ENCODE measurements at places on chromosomes 7 and 10.

GRCh38 chr7:112143136-112143535 lies 63.1 kb downstream of the DOCK4 start:
- DNase-seq, result no peak

- DNase-seq, result no peak
Measured at GRCh38 chr10:95461611-95462010, 99.6 kb downstream of the SORBS1 start.

- peak; percentile 47 for DNase-seq
Measured at GRCh38 chr10:34017281-34017680, 682.8 kb upstream of the NRP1 start.

- DNase-seq, result no peak
Measured at GRCh38 chr10:112926906-112927688, 22.9 kb upstream of the TCF7L2 start.

GRCh38 chr10:132640326-132641125 lies 102.9 kb downstream of the INPP5A start:
- no peak for DNase-seq

GRCh38 chr7:88167223-88167622 lies 52.6 kb downstream of the SRI start:
- peak; percentile 13 for DNase-seq

- peak; percentile 39 for DNase-seq
Measured at GRCh38 chr7:27453702-27454405, 208.8 kb downstream of the HIBADH start.

DNA sequence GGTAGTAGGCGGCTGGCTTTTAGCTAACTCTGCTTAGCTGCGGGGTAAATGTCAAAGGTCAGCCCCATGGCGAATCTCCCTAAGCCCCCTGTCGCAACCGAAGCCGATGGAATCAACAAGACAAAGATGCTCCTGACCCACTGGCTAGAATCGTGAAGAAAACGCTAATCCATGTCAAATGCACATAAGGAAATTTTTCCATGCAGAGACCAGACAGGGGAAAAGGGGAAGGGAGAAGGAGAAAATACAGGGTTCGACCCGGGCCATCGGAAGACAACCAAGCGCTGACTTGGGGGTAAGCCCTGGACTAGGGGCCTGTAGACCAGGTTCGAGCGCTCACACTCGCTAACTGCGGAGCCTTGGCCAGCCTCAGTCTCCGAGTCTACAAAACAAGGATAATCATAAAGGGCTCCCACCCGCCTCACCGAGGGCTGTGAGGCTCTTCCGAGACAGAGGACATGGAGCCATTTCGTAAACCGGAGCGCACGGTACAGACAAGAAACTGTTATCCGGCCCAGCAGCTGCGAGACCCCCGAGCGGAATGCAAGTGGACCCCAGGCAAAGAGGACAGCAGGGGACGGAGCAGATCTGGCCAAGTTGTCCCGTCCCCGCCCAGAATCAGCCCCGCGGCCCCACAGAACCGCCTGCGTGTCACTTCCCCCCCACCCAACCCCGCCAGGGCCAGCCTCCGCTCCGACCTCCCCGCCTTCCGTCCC lies 507 bp downstream of the SAR1A start:
- DNase-seq, result peak; percentile 47

DNA sequence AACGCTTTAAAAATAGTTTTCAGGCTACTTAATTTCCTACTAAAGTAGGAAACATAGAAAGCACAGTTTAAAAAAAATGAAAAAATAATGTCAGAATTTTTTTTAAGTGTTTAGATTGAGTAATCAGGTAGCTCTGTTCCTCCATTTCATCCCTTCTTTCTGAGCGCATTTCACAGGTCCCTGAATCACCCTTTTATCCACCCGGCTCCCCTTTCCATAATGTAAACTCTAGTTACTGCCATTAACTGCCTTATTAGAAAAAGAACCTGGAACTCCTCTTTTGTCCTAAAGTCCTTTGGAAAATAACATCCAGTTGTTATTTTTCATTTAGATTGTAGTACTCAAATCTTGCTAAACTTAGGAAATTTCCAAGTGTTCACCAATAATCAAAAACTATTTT lies 5.8 kb downstream of the KCND2 start:
- DNase-seq, result no peak

GRCh38 chr7:64807731-64808365 lies 13.6 kb downstream of the ZNF138 start:
- no peak for DNase-seq

DNA sequence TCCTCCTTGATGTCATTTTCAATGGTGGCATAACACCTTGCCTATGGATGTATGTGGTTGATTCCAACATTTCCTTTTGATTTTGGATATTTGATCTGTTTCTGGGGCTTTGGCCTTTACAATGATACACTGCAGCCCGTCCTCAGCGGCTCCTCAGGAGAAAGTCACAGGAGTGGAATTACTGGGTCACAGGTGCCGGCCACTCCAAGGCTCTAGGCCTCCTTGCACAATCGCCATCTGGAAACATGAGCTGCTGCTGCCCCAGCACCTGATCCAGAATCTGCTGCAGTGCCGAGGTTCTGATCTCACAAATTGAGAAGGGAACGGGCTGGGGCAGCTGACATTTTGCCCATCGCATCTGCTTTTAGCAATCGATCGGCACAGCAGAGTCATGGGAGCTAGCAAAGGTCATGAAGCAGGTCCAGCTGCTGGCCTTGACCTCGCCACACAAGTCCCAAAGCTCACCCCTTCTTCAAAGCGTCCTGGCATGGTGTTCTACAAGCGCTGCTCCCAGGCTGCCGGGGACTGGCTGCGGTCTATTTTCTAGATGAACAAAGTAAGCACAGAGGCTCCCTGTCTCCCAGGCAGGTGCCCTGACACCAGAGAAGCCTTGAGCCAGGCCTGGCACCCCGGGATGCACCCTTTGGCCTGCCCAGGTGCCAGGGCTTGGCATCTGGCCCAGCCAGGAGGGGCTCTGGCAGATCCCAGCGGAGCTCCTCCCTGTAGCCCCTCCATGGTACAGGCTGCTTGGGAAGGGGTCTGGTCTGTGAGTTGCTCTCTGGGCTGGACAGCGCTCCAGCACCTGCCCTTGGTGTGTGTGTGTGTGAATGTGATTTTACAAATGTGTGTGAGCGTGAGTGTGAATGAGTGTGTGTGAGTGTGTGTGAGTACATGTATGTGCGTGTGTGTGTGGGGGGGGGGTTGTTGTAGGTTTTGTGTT lies 201.8 kb downstream of the GLRX3 start:
- DNase-seq, result no peak

DNA sequence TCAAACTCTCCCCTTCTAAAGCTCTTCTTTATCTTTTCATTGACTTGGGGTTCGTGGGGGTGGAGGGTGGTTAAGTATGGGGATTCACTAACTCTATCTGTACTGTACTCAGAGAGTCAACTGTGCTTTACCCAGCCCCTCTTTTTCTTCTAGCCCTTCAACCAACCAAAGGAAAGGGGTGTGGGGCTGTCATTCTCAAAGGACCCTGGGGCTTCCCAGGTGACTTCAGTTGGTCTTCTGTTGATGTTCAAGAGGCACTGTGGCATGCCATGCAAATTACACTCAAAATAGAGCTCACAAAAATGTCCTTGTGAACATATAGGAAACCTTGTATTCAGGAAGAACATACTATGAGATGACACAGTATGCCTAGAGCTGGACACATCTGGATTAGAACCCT lies 16.9 kb upstream of the RHOBTB1 start:
- no peak for DNase-seq

DNA sequence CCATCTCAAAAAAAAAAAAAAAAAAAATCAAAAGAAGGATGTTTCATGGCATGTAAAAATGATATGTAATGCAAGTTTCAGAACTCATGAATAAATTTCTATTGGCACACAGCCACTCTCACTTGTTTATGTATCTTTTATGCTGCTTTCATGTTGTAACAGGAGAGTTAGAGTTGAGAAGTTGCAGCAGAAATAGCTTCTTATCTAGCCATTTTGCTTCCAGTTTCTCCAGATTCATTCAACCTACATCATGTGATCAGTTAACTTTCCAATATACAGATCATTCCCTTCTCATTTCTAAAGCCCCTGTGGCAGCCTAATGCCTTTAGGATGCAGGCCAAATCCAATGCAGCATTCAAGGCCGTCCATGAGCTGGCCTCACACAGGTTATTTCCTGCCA lies 30.4 kb downstream of the ZNF786 start:
- no peak for DNase-seq

- peak; percentile 86 for DNase-seq
Measured at GRCh38 chr10:84540617-84541288, 212.4 kb downstream of the CCSER2 start.

DNA sequence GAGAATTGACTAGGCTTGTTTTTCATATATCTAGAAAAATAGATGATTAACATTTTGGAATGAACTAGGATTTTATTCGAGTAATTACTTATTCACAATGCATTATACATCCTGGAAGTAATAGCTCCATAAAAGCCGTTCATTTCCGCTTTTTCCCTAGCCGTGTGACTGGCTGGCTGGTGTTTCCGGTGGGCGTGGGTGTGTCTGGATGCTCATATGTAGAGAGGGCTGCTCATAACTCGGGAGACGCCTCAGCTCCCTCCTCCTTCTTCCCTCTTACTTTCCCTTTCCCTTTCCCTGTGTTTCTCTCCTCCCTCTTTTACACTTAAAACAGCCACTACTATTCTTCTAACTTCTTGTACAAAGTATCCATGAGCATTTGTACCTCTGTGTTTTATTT lies 187.7 kb upstream of the VSTM2A start:
- no peak for DNase-seq

DNA sequence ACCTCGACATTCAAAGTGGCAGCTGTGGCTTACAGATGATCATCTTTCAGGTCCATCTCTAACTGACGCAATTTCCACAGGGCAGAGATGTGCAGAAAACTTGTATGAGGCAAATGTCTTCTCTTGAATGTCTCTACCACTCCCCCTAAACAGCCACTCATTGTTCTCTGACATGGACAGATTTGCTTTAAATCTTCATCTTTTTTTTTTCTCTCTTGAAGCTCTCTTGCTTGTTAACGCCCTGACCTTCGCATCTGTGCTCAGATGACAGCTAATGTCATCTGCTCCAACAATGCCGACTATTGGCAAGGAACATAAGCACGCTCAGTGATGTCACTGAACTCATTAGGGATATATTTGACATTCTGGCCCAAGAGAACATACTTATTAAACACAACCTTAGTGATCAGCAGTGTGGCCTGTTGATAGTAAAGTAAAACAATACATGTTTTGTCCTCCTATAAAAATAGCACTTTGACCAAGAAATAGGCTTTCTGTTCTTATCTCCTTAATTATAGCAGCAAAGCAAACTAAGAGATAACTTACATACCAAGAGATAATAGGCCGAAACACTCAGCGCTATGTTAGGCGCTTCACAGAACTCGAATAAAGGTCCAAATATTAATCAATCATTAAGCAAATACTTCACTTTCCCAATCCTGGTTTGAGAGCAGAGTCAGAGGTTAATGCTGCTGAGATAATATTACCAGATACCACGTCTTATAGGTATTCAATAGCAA lies 583.5 kb downstream of the PARD3 start:
- no peak for DNase-seq

DNA sequence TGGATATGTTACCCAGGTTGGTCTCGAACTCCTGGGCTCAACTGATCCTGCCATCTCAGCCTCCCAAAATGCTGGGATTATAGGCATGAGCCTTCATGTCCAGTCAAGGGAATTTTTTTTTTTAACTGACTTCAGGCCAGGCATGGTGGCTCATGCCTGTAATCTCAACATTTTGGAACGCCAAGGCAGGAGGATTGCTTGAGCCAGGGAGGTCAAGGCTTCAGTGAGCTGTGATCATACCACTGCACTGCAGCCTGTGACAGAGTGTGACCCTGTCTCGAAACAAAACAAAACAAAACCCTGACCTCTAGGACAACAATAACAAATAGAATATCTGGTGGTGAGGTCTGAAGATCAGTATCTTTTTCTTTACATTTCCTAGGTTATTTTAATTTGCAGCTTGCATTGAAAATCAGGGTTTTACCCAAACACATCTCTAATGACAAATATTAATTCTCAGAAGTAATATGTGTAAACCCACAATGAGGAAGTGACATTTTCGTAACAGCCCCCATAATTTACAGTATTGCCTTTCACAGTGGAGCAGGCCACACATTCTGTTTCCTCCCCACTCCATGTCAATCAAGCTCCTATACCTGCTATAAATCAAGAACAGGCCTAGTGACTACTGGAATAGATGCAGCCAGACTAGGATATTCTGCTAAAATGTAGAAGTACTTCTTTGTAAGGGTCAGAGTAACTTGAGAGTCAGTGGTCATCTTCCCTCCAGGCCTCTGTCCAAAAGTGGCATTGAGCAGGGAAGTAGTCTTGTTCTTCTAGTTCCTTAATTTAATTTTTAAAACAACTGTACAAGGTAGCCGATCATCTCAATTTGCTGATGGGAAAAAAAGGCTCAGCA lies 43.3 kb upstream of the ECHDC3 start:
- DNase-seq, result no peak

DNA sequence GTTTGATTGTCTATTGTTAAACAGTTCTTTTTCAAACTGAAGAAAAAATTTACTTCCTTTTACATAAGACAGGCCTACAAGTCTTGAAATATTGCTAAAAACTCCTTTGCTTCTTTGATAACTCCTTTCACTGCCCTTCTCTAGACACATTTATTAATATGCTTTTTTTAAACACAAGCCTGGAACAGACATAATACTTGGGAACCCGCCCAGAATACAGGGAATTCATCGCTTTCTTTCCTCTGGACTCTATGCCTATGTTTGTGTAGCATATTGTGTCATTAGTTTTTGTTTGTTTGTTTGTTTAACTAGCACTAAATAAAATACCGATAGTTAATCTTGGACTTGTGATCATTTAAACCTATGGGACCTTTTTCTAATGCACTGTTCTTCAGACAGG lies 42.4 kb upstream of the ABCB4 start:
- DNase-seq, result no peak

- DNase-seq, result no peak
Measured at GRCh38 chr7:2786607-2787116, 57.4 kb downstream of the GNA12 start.

DNA sequence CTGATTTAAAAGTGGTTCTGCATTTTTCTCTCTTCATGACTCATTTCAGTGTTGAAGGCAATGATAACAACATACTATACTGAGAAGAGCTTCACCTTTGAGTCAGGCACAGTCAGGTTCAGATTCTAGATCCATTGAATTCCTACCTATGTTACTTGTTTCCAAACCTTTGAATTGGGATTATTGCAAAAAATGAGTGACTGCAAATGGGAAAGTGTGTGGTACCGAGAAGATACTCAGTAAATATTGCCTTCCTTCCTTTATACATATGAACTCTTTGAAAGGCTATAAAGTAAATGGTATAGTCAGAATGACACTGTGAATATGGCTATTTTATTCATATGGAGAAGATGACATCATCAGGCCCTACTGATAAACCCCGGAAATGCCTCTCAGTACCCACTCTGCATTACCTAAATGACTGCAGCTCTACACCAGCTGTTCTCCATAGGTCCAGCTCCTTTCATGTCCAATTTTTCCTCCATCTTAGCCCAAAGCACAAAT lies 66.7 kb upstream of the FGL2 start:
- DNase-seq, result no peak

GRCh38 chr10:100970076-100970913 lies 991 bp downstream of the SEMA4G start:
- no peak for DNase-seq

GRCh38 chr7:106430103-106430502 lies 145.3 kb upstream of the NAMPT start:
- DNase-seq, result no peak

GRCh38 chr10:89337484-89337883 lies 9.7 kb downstream of the IFIT3 start:
- peak; percentile 17 for DNase-seq

GRCh38 chr10:87670586-87670985 lies 10.9 kb downstream of the PAPSS2 start:
- no peak for DNase-seq

- no peak for DNase-seq
Measured at GRCh38 chr7:14191686-14192098, 202.2 kb upstream of the ETV1 start.

GRCh38 chr10:129844216-129844766 lies 119.8 kb downstream of the EBF3 start:
- DNase-seq, result no peak

All from ELF-1 (cell line).